ENCODE measurements at places on chromosomes 3 and 15.

DNA sequence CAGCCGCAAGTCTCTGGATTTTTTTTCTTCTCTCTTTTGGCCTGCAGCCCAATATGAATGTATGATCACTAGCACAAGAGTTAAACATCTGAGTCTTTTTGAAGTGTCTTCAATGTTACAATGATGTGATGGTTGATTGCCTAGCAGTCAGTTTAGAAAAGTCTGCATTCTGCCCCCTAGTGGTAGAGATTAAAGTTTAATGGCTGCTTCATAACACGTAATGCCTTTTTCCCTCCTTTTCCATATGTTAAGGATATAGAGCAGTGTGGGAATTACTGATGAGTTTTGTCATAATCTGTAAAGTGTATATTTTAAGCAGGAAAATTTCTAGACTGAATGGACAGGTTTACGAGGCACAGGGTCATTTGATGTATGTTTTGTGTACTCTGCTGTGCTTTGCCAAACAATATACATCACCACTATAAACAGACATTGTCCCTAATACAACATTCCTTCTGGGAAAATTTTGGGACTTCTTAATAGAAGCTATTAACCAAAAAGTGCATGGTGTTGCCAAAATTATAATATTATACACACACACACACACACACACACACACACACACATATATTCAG lies 1038.5 kb upstream of the NR2F2 start:
- DNase-seq, result no peak

GRCh38 chr15:82944821-82945220 lies 7.7 kb downstream of the HOMER2 start:
- no peak for DNase-seq

- no peak for DNase-seq
Observed at GRCh38 chr3:50203113-50203808, 1.8 kb upstream of the SLC38A3 start.

- DNase-seq, result no peak
Observed at GRCh38 chr3:164658125-164658524, 420.2 kb downstream of the SI start.

DNA sequence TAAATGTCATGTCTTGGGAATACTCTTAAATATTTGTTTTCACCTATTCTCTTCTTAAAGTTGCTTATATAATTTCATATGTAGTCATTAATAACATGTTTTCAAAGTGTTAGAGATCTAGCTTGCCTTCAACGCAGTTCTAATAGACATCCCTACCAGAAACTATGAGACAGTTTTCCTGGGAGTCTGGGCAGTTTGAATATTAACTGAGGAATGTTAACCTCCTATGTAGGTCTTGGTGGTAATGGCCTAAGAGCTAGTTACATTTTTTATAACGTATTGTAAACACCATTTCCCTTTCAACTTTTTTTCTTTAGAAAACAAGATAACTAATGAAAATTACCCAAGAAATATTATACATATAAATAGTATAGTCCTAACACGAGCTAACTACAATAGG lies 328.2 kb downstream of the TIGIT start:
- no peak for DNase-seq

DNA sequence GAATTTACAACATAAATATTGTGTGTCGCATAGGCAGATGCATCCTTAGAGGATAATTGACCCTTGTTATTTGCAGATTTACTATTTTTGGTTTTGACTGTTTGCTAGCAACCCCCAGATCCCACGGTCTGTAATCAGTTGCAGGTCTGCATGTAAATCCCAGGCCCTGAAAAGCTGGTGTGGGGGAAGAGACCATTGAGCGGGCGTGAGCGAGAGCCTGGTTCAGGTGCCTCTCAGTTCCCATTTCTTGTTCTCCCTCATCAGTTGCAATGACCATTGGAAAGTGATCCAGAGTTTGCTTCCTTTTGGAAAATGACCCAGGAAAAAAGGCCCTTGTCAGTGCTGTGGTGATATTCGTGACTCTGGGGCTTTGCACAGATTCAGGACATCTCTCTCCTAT lies 238.9 kb downstream of the UACA start:
- no peak for DNase-seq

DNA sequence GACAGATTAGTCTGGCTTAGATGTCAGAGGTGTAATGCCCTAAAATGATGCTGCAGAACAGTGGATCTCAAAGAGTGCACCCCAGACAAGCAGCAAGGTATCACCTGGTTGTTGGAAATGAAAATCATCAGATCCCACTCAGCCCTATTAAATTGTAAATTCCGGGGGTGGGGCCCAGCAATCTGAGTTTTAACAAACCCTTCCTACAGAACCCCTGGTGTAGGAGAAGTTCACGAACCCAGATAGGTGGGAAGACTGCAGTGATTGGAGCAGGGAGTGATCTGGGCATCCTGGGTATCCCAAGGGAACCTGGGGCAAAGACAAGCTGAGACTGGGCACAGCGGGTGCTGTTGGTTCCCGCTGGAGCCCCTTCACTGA lies 24.3 kb upstream of the THRB start:
- no peak for DNase-seq

DNA sequence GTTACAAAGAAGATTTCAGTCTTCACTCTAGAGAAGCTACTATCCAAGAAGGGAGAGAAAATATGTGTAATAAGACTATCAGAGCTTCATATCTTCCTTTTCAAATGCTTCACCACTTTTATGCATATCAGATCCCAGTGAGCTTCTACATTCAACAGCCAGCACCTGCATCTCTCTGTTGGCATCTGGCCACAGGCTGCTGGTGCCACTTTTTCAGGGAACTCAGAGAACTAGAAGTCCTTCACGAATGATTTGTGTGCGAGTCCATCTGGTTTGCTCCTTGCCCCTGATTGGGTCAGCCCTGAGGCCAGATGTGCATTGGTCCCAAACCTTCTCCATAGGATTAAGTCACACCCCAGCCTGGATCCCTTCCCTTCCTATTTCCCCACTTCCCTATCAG lies 22.1 kb downstream of the SNTN start:
- no peak for DNase-seq

All from fibroblast of skin of left biceps (primary cell).